ENCODE measurements at places on chromosomes 1 and 21.
A peak's percentile ranks its signal among the peaks of the same experiment; 100 is the strongest.

DNA sequence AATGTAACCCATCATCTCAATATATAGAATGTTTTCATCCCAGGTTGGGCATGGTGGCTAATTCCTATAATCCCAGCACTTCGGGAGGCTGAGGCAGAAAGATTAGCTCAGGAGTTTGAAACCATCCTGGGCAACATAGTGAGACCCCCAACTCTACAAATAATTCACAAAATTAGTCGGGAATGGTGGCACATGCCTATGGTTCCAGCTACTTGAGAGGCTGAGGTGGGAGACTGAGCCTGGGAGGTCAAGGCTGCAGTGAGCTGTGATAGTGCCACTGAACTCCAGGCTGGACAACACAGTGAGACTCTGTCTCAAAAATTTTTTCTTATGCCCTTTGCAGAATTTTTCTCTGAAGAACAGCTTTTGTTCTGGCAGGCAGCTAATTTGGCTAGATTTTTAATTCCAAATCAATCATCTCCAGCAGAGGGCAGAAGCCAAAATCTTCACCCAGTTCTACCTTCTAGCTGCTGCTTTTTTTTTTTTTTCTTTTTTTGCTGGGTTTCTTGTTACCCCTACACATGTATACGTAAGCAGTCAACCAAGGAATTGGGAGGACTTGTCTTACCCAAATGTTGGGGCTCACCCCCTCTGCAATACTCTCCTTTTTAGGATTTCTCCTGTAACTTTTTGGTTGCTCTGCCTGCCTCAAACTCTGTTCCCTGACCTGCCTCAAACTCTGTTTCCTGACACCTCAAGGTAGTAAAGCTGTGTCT is 2.7 kb upstream of the RAD54L start:
- DNase-seq, result peak; percentile 66

DNA sequence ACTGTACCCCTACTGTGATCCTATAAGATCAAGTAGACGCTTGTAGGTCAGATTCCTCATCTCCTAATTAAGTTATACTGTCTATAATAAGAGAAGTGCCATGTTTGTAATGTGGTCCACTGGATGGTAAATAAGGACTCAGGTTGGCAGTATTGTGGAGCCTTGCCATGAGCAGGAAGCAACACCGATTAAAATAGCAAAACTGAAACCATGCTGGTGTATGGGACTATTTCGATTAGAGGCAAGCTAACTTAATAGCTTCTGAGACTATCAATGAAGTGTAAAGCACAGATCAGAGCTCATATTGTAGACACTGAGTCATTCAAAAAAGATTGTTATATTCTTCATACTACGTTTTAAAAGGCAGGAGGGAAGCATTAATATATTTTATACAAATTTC is 348.8 kb downstream of the HHAT start:
- no peak for DNase-seq

GRCh38 chr1:196659471-196659870 is 7.6 kb downstream of the CFH start:
- DNase-seq, result no peak

DNA sequence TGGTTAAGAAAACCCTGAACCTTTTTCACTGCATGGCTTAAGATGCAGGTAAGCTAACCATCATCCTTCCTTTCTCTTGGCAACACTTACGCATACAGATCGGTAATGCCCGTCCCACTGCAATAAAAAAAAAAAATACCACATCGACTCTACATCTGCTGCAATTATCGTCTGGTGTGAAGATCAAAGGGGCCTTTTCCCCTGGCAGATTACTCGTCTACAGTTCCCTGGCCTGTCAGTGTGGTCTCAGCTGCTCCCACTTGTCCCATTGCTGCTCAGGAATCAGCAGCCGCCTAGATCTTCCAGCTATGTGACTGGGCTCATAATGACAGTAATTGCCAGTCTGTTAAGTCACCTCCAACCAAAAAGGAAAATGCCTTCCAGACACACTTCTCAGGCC is 133.1 kb downstream of the SETD4 start:
- DNase-seq, result no peak

DNA sequence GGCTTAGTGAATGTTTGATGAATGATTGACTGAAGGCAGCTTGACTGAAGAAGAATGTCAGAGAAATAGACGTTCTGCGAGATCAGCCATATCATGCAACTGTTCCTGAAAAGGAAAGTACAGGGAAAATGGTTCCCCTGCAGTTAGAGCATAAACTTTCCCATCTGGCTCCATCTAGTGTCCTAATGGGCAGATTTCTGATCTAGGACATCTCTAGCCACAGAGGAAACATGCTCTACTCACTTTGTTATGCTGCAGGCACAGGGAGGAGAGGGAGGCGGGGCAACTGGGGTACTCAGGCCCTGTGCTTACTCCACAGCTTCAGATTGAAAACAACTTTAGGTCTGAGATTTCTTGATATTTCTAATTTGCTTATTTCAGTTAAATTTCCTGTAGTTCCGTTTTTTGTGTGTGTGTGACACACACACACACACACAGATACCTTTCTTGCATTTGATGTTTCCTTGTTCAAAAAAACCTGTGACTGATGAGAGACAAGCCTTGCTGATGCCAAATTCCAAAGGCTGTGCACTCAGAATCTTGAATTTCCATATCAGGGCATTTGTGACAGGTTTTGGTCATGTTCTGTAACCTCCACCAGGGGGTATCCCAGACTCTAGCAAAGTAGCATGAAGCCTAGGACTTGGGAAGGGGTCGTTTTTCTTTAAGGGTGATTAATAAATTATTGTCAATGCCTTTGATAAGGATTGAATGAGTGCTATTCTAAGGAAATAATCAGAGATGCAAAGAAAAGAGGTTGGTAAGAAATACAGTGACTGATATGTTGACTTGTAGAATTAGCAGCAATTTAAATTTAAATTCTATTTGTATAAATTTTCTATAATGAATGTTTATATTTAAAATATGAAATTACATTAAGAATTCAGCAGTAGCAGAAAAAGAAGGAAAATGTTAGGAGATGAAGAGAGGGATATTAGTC is 139.7 kb upstream of the BEND5 start:
- peak; percentile 74 for DNase-seq

- DNase-seq, result no peak
These were observed 25.8 kb upstream of the AADACL3 start for GRCh38 chr1:12690156-12690555.
